ENCODE measurements at places on chromosomes 13 and 19. TPM values are rescaled to one million over a fixed set of nuclear protein-coding genes. Genes with fewer than 3 reads are reported as not detected.

Gene SPACA4
- not detected for total RNA-seq

Gene CYP4F8
- total RNA-seq, result not detected

Gene AMH
- 1.0 TPM for total RNA-seq

Gene CATSPERD
- not detected for total RNA-seq

Gene CEACAM21
- total RNA-seq, result not detected

Gene CCL25
- not detected for total RNA-seq

Gene SLITRK1
- total RNA-seq, result not detected

Gene SIGLEC14
- total RNA-seq, result not detected

Gene PTH2
- total RNA-seq, result not detected

Gene ZNF526
- 7.1 TPM for total RNA-seq

Gene IGFL2
- total RNA-seq, result not detected

Gene KIR2DL3
- total RNA-seq, result not detected

Gene ZNF611
- 27.4 TPM for total RNA-seq

Gene RUBCNL
- total RNA-seq, result 0.10 TPM

Gene NDUFB7
- total RNA-seq, result 413 TPM

Gene ZNF729
- not detected for total RNA-seq

Gene PLK5
- total RNA-seq, result not detected

Gene DPF1
- total RNA-seq, result not detected

Gene PHF11
- 24.3 TPM for total RNA-seq

Gene ACER1
- total RNA-seq, result not detected

Gene HIPK4
- not detected for total RNA-seq

Gene ZNF560
- 0.15 TPM for total RNA-seq

Gene PSG11
- total RNA-seq, result not detected

Gene CHAMP1
- 15.3 TPM for total RNA-seq

Gene CEBPA
- total RNA-seq, result 0.35 TPM

Gene IL11
- total RNA-seq, result 38.4 TPM

Gene CEACAM16
- total RNA-seq, result not detected

Gene TLE2
- 15.8 TPM for total RNA-seq

Gene ZNF763
- total RNA-seq, result 5.0 TPM

Gene ZNF543
- 19.2 TPM for total RNA-seq

Gene ZNF714
- 7.6 TPM for total RNA-seq

Gene FCGBP
- total RNA-seq, result 26.3 TPM

Gene RNF225
- total RNA-seq, result not detected

Gene SHISA7
- not detected for total RNA-seq

Gene C13orf42
- not detected for total RNA-seq

Gene LRRC63
- total RNA-seq, result 0.20 TPM

Gene FGF22
- total RNA-seq, result 0.10 TPM

Gene SAFB2
- 12.3 TPM for total RNA-seq

Gene DAND5
- not detected for total RNA-seq

Gene ICAM4
- total RNA-seq, result 0.35 TPM

Gene ADGRE3
- total RNA-seq, result not detected

Gene KLK4
- not detected for total RNA-seq

Gene S1PR5
- total RNA-seq, result not detected

Gene ADAMTSL5
- total RNA-seq, result 2.1 TPM

Gene FXYD7
- total RNA-seq, result not detected

Gene TBXA2R
- not detected for total RNA-seq

Gene ZNF582
- 4.2 TPM for total RNA-seq

Gene ETHE1
- total RNA-seq, result 213 TPM

Gene CLEC17A
- total RNA-seq, result not detected

Gene KLK6
- total RNA-seq, result 16.8 TPM

Gene ADM5
- 0.35 TPM for total RNA-seq

Gene PABPC3
- 0.17 TPM for total RNA-seq

Gene ZSCAN1
- not detected for total RNA-seq
